ENCODE measurements at places on chromosomes 11 and 22.

DNA sequence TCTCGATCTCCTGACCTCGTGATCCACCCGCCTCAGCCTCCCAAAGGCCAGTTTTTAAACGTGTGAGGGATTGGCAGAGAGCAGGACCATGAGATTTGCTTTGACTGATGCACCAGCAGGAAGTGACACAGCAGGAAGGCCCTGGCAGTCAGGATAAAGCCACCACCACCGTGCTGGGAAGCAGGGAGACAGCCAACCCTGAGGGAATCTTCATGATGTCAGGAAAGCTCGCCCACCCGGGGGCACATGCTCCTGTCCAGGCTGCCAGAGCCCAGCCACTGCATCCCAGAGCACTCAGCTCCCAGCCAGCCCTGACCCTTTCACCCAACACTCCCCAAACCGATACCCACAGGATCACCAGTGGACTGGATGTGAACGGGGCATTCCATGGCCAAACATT is 6.1 kb downstream of the TUBGCP6 start:
- no peak for DNase-seq

DNA sequence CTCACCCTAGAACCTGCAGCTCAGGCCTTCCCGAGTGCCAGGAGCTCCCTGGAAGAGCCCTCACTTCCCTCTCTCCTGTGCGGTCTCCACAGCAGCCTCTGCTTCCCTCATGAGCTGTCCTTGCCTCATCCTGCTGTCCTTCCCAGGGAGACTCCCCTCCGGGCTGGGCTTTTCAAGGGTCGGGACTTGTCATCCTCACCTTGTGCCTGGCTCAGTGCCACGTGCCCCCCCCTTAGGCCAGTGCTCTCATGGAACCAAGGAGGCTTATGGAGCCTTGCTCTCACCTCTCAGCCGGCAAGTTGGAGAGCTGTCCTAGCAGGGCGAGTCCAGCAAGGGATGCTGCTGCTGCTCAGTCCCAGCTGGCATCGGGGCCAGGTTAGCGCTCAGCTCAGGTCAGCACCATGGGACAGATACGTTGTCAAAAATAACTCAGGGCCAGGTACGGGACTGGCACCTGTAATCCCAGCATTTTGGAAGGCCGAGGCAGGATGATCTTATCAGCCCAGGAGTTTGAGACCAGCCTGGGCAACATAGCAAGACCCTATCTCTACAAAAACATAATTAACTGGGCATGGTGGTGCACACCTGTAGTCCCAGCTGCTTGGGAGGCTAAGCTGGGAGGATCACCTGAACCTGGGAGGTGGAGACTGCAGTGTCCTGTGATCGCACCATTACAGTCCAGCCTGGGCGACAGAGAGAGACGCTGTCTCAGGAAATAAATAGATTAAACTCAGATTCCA is 13.6 kb downstream of the CTTN start:
- DNase-seq: no peak

DNA sequence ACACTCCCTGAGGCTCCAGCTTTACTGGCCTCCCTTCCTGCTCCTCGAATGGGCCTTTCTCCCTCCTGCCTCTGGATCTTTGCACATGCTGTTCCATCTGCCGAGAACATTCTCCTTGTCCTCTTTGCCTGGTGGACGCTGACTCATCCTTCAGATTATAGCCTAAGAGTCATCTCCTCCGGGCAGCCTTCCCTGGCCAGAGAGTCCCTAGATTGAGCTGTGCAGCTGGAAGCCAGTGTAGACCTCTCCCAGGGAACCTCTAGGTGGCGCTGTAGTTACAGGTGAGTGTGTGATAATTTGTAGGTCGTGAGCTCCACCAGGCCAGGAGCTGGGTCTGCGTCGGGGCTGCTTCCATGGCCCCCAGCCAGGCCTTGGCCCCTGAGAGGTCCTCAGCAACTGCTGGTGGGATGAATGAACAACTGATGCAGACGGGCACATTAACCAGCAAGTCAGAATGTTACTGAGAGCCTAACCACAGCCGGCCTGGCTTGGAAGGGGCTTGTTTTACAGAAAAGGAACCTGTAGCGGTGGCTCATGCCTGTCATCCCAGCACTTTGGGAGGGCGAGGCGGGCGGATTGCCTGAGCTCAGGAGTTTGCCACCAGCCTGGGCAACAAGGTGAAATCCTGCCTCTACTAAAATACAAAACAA is 8.7 kb downstream of the PNPLA5 start:
- no peak for DNase-seq

GRCh38 chr22:25494774-25495173 is 69.7 kb upstream of the GRK3 start:
- no peak for DNase-seq

GRCh38 chr11:115893461-115894099 is 389.4 kb upstream of the CADM1 start:
- DNase-seq: no peak

DNA sequence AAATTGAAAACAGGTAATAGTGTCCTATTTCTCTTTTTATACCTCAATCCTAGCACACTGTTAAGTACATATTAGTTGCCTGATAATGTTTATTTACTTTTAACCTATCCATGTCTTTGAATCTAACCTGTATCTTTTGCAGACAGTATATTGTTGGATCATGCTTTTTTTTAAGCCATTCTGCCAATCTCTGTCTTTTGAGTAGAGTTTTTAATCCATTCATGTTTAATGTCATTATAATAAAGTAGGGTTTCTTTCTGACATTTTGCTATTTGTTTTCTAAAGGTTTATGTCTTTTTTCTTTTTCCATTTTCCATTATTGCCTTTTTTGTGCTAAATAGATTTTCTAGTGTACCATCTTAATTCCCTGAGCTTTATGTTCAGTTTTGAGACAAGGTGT is 23.8 kb upstream of the DEPDC7 start:
- no peak for DNase-seq

- DNase-seq: no peak
Measured at GRCh38 chr11:102577182-102577581, 46.6 kb upstream of the MMP7 start.

- DNase-seq: no peak
Measured at GRCh38 chr22:17786435-17787161, 12.3 kb upstream of the BID start.

- DNase-seq: peak; percentile 12
Measured at GRCh38 chr11:7251487-7251835, 243 bp upstream of the SYT9 start.

DNA sequence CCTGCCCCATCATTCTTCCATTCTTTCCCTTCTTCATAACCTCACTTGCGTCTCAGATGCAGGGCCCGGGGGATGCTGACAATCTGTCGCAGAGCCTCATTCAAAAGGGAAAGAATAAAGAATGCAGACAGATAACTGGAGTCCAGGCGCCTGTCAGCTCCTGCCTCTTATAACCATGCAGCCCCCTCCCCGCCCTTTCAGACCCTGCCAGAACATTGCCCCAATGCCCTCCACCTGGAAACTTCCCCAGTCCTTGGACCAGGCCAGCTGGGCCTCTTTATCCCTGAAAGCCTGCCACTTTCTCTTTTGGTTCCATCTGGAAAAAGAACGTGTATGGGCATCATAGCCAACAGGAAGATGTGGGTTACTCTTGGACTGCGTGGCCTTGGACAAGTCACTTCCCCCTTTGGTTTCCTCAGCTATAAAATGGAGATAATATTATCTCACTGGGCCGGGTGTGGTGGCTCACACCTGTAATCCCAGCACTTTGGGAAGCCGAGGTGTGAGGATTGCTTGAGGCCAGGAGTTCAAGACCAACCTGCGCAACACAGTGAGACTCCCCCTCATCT is 2.1 kb upstream of the TCF20 start:
- DNase-seq: no peak

DNA sequence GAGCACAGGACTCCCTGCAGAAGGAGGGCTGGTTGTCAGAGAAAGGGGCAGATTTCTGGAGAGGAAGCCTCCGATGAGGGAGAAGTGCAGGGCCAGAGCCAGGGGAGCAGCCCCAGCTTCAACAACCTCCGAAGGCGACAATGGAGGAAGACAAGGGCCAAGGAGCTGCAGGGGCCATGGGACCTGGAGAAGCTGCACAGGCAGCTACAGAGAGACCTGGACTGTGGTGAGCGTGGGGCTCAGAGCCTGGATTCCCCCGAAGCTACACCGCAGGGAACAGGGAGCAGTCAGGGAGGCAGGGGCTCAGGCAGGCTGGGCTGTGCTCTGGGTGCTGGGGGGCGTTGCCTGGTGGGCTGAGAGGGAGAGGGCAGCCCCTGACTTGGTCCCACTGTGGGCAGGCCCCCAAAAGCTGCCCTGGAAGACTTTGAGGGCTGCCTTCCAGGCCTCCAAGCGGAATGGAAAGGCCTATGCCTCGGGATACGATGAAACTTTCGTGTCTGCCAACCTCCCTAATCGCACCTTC is 2.4 kb downstream of the TSGA10IP start:
- DNase-seq: no peak

GRCh38 chr11:45795379-45795778 is 9.6 kb upstream of the SLC35C1 start:
- DNase-seq: no peak

GRCh38 chr22:19972652-19973550 is 31.3 kb upstream of the TXNRD2 start:
- DNase-seq: no peak

GRCh38 chr11:125071435-125071834 is 8.3 kb downstream of the SLC37A2 start:
- DNase-seq: no peak

DNA sequence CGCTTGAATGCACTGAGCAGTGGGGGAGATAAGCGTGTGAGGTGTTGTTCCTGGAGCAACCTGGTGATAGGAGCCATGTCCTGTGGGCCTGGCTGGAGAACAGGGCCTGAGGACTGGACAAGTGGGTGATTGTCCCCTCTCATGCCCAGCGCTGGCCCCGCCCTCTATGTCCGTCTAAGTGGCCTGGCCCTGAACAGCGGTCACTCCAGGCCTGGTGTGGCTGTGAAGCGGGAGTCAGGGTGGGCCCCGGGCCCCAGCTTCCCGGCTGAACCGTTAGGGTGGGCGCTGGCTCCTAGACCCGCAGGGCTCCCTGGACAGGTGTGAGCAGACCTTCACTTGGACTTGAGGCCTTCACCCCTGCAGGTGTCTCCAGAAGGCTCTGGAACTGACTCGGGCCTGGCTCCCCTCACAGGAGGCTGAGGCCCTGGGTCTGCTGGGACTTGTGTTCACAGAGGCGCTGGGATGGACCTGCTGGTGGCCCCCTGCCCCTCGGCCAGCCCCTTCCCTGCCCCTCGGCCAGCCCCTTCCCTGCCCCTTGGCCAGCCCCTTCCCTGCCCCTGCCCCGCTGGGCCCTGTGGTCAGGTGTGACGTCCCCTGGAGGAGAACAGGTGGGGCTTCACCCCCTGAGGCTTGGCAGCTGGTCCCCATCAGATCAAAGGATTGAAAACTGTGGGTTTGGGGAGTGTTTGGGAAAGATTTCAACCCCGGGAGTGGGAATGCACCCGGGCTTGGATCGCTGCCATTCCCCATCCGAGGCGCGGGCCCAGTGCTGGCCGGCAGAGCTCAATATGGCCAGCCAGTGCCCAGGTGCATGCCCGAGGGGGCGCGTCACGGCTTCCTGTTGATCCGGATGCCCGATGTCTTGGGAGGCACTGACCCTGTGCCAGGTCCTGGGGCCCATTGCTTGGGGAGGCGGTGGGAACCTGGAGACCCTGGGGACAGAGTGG is 3.2 kb upstream of the MUC6 start:
- DNase-seq: no peak

DNA sequence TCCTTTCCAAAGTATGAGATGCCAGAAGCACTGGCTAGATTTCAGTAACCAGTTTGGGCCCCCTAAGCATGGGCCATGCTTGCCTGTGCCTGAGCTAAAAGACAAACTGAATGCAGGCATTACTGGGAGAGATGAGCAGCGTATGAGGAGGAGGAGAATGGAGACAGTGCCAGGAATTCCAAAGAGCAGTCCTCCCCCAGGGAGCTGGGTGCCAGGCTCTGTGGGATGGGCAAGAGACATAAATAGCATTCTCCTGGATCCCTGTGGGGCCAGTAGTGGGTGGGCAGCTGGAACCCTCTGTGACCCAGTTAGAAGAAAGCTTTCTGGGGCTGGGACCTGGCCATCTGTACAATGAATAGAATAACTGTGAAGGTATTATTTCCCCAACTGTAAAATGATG is 235.6 kb downstream of the KCNA4 start:
- no peak for DNase-seq

GRCh38 chr11:65477149-65477965 is 21.5 kb upstream of the MALAT1 start:
- DNase-seq: peak; percentile 94

DNA sequence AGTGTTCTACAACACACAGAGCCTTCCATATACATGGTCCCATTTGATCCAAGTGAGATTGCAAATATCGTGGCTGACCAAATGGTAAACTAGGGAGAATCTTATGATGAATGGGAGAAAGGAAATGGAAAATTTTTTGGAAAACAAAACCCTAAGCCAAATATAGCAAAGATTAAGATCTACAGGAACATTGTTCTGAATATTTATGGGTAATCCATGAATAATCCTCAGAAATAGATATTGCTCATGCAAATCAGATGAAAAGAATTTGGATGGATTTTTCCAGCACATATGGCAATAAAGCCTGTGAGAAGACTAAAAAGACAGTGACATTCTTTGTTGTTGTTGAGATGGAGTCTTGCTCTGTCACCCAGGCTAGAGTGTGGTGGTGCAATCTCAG is 21.7 kb upstream of the PRDM10 start:
- DNase-seq: no peak

- DNase-seq: no peak
Measured at GRCh38 chr11:42422090-42422489, 889.7 kb upstream of the API5 start.

- DNase-seq: no peak
Measured at GRCh38 chr11:43931717-43932039, 10.8 kb upstream of the C11orf96 start.

DNA sequence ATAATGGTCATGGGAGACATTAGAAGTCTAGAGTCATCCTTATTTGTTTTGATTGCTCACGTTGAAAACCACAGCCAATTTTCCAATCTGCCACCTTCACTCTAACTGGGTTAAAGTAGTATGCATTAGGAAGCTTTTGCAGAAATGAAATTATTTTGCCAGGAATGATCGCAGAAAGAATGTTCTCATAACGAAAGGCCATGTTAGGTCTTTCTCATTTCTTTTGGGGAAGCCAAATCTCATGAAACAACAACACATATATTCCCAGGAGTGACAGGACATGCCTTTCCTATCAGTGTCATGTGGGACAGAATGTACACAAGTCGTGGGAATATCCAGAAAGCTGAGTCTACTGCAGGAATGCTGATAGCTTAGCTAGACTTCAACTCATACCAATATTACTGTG is 386.3 kb downstream of the AASDHPPT start:
- no peak for DNase-seq

- DNase-seq: no peak
Measured at GRCh38 chr11:297051-297585, 2.2 kb downstream of the IFITM5 start.

- DNase-seq: no peak
Measured at GRCh38 chr11:114368918-114369680, 31.2 kb downstream of the C11orf71 start.

Measured in right lung (tissue), 10 donors.